ENCODE measurements at places on chromosomes 6 and 20.

DNA sequence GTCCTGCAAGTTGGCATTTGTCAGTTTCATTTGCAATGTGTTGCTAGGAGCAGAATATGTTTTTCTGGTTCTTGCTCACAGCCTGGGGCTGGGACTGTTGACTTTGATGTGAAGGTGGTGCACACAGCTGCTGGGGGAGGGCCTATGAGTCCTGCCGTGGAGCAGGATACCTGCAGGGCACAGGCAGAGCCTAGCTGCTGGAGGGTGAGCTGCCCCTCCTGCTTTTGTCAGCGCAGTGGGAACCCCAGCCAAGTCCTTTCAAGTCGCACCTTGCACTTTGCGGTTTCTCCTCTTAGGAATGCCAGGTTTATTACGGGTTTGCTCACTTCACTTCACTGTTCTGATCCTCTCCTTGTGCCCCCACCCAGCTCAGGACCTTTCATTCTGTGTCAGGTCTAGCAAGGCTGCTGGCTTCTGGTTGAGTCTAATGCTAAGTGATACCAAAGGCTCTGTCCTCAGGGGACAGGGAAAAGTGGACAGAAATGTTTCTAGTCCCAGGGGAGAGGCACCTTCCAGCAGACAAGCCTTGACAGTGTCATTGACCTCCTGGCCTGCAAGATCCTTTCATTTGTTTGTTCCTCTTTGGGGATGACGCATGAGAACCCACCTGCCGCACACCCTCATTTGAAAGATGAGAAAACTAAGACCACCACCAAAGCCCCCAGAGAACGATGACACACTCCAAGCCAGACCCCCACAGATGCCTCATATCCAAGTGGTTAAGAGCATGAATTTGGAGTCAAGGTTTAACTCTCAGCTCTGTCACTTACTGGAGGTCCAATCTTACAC is 2.7 kb upstream of the SPO11 start:
- no peak for DNase-seq

GRCh38 chr6:28880519-28880893 is 43.3 kb downstream of the TRIM27 start:
- DNase-seq: no peak

DNA sequence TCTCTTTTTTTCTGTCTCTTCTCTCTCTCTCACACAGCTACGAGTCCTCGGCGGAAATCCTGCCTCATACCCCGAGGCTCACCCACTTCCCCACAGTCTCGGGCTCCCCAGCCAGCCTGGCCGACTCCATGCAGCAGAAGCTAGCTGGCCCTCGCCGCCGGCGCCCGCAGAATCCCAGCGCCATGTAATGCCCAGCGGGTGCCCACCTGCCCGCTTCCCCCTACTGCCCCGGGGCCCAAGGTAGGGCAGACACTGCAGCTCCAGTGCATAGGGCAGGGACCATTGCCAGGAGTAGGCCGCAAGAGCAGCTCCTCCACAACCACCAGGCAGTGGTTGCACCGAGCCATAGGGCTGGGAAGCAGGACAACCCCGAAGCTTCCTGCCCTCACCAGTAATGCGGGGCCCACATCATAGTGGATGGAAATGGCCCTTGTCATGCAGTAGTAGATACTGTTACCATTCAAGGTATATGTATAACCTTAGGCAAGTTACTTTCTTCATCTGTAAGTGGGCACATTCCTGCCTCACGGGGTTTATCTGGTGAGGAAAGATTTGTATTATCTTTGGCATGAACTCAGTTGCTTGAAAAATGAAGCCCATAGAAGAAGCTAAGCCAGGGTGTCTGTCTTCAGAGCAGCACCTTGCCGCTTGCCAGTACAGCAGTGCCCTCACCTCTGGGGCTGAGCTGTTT is 36.9 kb upstream of the ID1 start:
- DNase-seq: no peak

GRCh38 chr6:113776998-113777397 is 80.1 kb upstream of the MARCKS start:
- DNase-seq: no peak

DNA sequence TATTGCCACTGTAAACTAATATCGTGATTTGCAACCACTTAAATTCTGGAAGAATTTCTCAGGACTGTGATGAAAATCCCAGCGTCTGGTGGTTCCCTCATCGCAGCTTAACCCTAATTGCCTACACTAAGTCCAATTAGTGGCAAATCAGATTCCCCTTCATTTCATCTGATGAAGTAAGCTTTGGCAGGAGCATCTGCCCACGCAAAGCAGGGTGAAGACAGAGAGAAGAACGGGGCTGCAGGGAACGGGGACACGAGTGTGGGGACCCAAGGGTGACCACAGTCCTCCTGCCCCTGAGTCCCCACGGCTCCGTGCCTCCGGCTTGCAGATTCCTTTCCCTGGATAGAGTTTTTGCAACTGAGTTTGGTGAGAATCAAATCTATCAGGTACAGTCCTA is 159.5 kb downstream of the LY86 start:
- DNase-seq: no peak

DNA sequence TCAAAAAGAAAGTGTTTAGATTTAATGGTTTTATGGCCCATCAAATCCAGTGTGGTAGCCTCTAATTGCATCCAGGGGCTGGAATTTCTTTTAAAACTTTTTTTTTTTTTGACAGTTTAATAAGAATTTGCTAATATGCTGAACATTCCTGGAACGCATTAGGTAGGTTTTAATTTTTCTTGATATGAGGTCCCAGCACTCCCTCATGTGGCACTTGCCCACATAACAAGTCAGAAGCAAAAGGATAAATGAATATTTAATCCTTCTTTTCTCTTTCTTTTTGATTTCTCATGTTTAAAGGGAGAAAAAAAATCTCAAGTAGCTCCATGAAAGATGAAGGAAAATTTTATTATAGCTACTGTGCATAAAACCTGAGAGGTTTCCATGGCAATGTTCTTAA is 13.5 kb downstream of the HAO1 start:
- no peak for DNase-seq

- no peak for DNase-seq
These were observed 188.7 kb upstream of the CEP162 start for GRCh38 chr6:84416043-84416657.

DNA sequence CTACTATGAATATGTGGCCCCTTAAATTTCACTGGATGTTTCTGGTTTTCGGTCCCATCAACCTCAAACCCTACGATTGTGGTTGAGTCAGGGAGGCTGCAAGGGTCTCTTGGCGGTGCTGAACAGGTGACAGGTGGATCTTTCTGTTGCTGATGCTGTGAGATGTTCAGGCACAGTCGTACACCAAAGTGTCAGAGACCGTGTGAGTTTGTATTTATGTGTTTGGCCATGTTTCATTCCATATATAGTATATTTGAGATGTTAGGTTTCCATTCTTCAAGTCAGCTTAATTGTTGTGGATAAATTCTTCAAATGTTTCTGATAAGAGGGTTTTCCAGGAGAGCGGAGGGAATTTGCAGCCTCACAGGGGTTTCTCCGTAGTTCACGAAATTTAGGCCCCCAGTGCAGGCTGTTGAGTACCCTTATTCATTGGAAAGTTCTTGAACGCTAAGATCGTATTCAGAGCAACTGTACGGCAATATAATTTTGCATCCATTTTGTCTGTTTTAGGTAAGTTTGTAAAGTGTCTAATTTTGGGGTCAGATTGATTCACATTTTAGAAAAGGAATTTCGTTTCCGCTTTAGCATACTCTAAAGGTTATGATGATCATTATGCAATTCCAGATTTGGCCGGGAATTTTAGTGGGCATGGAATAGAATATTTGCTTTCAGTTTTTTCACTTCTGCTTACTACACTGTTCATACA is 1.2 kb downstream of the TAB2 start:
- peak; percentile 3 for DNase-seq

- no peak for DNase-seq
These were observed 20.7 kb downstream of the PBOV1 start for GRCh38 chr6:138197570-138197969.

GRCh38 chr20:59752101-59752586 is 147.8 kb downstream of the PHACTR3 start:
- no peak for DNase-seq

DNA sequence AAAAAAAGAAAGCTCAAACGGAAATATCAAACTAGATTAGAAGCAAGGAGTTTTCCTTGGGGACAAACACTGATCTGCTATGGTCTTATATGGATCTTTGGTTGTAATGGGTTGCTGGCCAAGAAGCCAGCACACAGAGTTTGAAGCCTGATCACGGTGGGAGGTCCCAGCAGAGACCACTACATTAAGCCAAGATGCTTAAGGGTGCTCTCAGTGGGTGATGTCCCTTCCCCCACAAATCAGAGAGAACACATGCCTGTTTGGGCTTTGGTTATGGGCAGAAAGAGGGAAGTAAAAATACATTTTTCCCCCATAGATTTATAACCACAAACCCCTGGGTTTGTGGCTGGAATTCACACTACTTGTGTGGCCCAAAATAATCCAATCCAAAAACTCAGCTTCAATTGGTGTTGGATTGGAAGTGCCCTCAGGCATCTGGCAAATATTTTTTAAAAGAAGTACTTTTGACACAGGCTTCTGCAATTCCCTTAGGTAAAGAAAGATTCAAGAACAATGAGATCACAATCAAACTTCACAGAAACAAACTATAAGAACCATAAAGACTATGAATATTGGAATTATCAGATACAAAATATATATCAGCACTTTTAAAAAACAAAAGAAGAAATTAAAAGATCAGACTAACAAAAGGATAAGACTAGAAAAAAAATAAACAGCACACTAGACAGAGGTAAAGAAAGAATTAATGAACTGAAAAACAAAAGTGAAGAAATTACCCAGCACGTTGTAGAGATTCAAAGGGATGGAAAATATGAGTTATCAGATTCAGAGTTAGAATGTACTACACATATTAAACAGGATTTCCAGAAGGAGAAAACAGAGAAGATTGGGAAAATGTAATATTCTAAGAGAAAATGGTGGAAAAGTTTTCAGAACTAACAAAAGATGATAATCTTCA is 44.7 kb downstream of the ESF1 start:
- no peak for DNase-seq

- DNase-seq: no peak
These were observed 136.3 kb downstream of the MRPL14 start for GRCh38 chr6:43990627-43991619.

- DNase-seq: no peak
These were observed 18.3 kb downstream of the SNX9 start for GRCh38 chr6:157841211-157841840.

- no peak for DNase-seq
These were observed 203.6 kb downstream of the PLCB1 start for GRCh38 chr20:8335495-8336195.

DNA sequence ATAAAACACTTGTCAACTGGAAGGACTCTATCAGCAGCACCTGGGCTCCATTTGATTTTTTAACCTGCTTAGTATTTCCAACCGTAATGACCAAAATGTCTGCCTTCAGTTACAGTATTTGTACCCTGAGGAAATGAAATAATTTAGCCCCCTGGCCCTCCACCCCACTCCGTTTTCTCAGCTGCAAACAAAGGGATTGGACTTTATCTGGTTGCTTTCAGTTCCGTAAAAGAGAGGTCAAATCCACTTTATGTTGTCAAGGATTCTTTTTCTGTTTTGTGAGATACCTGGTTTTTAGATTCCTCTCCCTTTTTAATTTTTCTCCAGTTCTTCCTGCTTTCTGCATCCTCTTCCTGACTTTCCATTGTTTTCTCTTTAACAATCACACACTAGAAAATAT is 64.4 kb upstream of the BMP2 start:
- DNase-seq: no peak

DNA sequence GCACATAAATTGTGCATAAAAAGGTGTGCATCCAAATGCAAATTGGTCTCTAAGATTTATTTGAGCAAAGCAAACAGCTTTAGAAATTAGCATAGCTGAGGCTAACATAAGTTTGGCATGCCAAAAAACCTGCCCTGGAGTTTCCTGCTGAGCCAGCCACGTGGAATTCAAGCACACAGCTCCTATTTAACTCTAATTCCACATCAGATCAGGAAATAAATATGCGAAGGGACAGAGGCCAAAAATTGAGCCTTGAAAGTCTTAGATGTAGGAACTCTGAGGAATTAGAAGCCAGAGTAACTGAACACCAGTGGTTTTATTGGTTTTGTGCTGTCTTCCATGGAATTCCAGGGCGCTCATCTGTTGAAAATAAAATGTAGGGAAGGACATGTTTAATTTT is 19.6 kb downstream of the SOBP start:
- DNase-seq: no peak

DNA sequence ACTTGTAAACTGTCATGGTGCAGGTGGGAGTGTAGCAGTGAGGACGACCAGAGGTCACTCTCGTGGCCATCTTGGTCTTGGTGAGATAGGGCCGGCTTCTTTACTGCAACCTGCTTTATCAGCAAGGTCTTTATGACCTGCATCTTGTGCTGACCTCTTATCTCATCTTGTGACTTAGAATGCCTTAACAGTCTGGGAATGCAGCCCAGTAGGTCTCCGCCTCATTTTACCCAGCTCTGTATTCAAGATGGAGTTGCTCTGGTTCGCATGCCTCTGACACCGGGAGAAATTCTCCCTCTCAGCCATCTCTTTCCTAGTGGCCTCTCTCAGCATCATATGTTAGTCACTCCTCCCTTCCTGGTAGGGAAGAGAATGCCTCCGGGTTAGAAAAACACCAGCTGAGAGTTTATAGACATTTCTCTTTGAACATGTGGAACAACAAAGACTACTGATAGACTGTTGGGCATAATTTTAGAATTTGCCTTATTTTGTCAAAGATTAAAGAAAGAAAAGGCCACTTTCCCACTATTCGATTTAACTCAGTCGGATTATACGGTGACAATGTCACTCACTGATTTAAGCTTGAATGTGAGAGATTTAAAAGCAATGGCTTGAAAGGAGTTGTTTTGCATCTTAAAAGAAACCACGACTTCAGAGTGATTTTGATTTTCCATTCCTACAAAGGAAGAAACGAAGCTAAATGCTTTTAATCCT is 67.9 kb upstream of the SNX9 start:
- DNase-seq: no peak

GRCh38 chr6:44478158-44478557 is 90.7 kb downstream of the CDC5L start:
- no peak for DNase-seq

GRCh38 chr6:168192901-168193815 is 114.1 kb upstream of the FRMD1 start:
- DNase-seq: no peak

DNA sequence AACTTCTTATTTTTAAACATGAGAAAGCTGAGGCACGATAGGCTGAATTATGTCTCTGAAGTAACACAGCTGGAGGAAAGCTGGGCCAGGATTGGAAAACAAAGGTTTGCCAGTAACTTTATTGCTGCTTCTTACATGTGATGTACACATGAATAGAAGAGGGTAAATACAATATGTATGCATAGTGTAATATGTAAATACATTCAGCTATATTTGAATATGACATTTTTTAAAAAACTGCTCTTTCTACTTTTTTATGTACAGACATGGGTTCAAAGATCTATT is 90.2 kb downstream of the ADTRP start:
- DNase-seq: no peak

Measured in stimulated activated CD4-positive, alpha-beta T cell treated with anti-CD3 and anti-CD28 coated beads, Interleukin-1b, Interleukin-23, amount 100 ng/mL, for 1 hour (primary cell).